Hematopoietic multipotent progenitor cell treated with erythropoietin and hydrocortisone succinate and interleukin-3 and kit ligand, for 8 days (in vitro differentiated cells): ENCODE measurements at places on chromosomes 3 and 15.

DNA sequence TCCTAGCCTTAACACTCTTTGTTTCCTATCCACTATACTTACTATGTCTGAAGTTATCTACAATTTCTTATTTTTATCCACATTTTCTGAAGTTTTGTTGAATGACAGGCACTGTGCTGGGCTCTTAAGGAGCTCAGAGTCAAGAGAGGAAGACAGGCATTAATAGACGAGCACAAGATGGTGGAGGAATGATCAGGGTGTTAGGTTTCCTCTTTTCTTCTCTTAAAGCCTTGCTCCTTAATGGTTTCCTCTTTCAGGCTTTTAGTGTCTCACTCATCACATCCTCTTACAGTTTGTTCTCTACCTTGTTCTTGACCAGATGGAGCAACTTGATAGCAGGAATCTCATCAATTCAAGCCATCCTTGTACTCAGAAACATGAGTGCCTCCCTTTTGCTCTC, 52.9 kb upstream of the BCL6 start:
- DNase-seq: no peak

- DNase-seq: no peak
These were observed 60.8 kb upstream of the MEF2A start for GRCh38 chr15:99504823-99505551.

- no peak for DNase-seq
These were observed 63.1 kb downstream of the ARNT2 start for GRCh38 chr15:80467311-80467714.

DNA sequence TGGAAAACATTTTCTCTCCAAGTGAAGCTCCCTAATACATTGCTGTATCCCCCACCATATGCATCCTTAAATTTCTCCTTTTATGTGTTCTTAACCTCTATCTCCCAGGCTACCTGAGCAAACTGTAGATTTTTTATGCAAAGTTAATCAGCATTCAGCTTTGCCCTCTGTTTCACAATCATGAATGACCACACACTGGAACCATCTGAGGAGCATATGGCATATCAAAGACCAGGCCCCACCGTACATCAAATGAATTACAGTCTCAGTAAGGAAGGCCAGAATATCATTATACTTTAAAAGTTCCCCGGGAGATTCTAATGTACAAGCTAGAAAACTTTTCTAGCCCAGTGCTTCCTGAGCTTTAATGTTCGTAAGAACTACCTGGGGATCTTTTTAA, 115.5 kb upstream of the NECTIN3 start:
- DNase-seq: no peak

- DNase-seq: peak; percentile 35
These were observed 15.4 kb downstream of the DPH3 start for GRCh38 chr3:16249336-16249735.

GRCh38 chr15:38844736-38845135, 280.1 kb upstream of the RASGRP1 start:
- no peak for DNase-seq

DNA sequence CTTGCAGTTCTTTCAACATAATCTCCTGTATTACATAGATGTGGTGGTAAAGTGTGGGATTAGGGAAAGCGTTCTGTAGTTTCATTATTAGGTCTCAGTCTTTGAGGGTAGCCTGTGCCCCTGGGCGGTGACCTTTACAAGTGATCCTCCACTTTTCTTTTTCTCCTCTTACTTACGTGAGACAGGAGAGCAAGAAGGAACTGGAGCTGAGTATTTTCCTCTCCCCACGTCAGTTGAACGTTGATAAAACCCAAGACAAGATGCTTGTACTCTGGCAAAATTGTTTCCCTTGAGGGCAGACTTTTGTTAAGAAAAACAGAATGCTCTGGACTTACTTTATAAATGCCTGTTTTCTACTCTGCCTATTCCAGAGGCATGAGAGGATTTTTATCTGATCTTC, 378.7 kb downstream of the ZNF385D start:
- DNase-seq: no peak

GRCh38 chr3:155465664-155466063, 172.2 kb upstream of the STRIT1 start:
- DNase-seq: no peak

DNA sequence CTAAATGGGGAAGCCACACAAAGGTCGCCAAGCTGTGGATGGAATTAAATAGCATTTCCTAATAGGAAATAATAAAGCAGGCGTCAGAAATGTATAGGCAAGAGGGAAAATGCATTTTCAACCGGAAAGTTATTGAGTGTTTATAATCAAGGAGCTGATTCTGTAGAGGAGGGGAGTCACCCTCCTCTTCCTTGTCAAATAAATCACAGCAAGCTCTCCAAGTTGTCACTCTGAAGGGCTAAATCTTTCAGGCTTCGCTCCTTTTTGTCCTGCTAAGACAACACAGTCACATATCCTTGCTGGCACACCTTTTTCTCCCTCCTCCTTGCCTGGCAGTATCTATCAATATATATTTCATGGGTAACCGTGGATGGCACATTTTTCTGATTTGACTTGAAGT, 338.4 kb downstream of the SATB1 start:
- DNase-seq: no peak

DNA sequence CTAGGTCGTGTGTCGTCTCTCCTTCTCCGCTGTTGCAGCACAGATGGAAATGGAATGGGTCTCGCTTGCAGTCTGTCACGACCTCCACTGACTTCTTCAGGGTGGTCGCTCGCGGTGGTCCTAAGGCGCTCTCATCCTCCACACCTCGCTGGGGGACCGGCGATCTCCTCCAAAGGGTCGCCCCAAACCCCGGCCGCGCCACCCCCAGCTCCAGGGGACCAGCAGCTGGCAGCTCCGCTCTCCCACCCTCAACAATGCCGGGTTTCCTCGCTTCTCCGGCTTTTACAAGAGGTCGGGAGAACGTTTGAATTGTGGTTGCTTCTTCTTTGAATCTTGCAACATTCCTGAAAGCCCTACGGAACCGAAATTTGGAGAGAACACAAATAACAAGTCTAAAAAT, 25.9 kb downstream of the SERP1 start:
- DNase-seq: no peak

GRCh38 chr3:32831791-32832190, 14.0 kb downstream of the TRIM71 start:
- DNase-seq: no peak

DNA sequence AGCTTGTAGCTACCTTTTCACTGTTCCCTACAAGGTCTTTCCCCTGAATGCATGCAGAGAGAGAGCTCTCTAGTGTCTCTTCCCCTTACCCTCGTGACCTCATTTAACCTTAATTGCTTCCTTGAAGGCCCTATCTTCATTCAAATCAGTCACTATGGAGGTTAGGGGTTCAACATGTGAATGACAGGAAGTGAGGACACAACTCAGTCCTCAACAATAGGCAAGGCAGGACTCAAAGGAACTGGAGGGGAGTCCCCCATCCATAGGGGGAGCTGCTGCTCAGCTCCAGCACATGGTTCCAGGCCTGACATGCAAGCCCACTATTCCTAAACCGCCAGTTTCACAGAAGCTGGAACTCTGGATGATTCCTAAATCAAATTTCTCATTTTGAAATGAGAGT, 33.8 kb upstream of the GYG1 start:
- DNase-seq: peak; percentile 54
